ENCODE measurements at places on chromosomes 16 and 17. TPM values are rescaled to one million over a fixed set of nuclear protein-coding genes. Genes with fewer than 3 reads are reported as not detected.

Gene PYCARD
- total RNA-seq = 8.5 TPM

Gene ZCCHC14
- 37.8 TPM for total RNA-seq

Gene XAF1
- 31.2 TPM for total RNA-seq

Gene SREBF1
- 93.6 TPM for total RNA-seq

Gene SULT1A4
- total RNA-seq = 1.8 TPM

Gene KRT12
- not detected for total RNA-seq

Gene METTL22
- 47.5 TPM for total RNA-seq

Gene MED9
- 30.7 TPM for total RNA-seq

Gene IFT20
- total RNA-seq = 47.7 TPM

Gene MYL11
- total RNA-seq = not detected

Gene HDAC5
- 118 TPM for total RNA-seq

Gene MEIOC
- total RNA-seq = 0.41 TPM

Gene ASPA
- total RNA-seq = 30.4 TPM

Gene KRT14
- not detected for total RNA-seq

Gene CCL15
- total RNA-seq = not detected

Gene METTL23
- 18.3 TPM for total RNA-seq

Gene MT1H
- not detected for total RNA-seq

Gene RBFOX1
- total RNA-seq = 262 TPM

Gene GAN
- 42.8 TPM for total RNA-seq

Gene ADCY9
- 29.9 TPM for total RNA-seq

Gene DYNLRB2
- 5.8 TPM for total RNA-seq

Gene CES1
- total RNA-seq = 2.2 TPM

Gene TP53TG3C
- not detected for total RNA-seq

Gene MYL4
- total RNA-seq = not detected

Gene KRT20
- total RNA-seq = not detected

Gene FNDC8
- not detected for total RNA-seq

Gene DNAH3
- total RNA-seq = not detected

Gene GPR179
- total RNA-seq = 5.6 TPM

Gene POLR3K
- total RNA-seq = 22.2 TPM

Gene TMC8
- 3.9 TPM for total RNA-seq

Gene CIBAR2
- total RNA-seq = not detected

Gene AATK
- 282 TPM for total RNA-seq

Gene C1QTNF1
- total RNA-seq = 15.3 TPM

Gene TMEM114
- total RNA-seq = not detected

Gene WSCD1
- total RNA-seq = 24.1 TPM

Gene ZDHHC1
- total RNA-seq = 11.4 TPM

Gene TMIGD1
- not detected for total RNA-seq

Gene AARS1
- 210 TPM for total RNA-seq

Gene HOXB3
- not detected for total RNA-seq

Gene GJD3
- not detected for total RNA-seq

Gene LRRC37A2
- total RNA-seq = 19.5 TPM

Gene TEX14
- 3.6 TPM for total RNA-seq

Gene ZNF750
- total RNA-seq = 0.13 TPM

Gene DBNDD1
- total RNA-seq = 72.9 TPM

Gene GCGR
- not detected for total RNA-seq

Gene PLEKHH3
- total RNA-seq = 11.8 TPM

Gene GAST
- not detected for total RNA-seq

Gene ABCA8
- total RNA-seq = 140 TPM

Gene NACA2
- total RNA-seq = not detected

Measured in dorsolateral prefrontal cortex (tissue), 122 donors.